ENCODE measurements at places on chromosomes 13 and 19.
A peak's percentile ranks its signal among the peaks of the same experiment; 100 is the strongest.

DNA sequence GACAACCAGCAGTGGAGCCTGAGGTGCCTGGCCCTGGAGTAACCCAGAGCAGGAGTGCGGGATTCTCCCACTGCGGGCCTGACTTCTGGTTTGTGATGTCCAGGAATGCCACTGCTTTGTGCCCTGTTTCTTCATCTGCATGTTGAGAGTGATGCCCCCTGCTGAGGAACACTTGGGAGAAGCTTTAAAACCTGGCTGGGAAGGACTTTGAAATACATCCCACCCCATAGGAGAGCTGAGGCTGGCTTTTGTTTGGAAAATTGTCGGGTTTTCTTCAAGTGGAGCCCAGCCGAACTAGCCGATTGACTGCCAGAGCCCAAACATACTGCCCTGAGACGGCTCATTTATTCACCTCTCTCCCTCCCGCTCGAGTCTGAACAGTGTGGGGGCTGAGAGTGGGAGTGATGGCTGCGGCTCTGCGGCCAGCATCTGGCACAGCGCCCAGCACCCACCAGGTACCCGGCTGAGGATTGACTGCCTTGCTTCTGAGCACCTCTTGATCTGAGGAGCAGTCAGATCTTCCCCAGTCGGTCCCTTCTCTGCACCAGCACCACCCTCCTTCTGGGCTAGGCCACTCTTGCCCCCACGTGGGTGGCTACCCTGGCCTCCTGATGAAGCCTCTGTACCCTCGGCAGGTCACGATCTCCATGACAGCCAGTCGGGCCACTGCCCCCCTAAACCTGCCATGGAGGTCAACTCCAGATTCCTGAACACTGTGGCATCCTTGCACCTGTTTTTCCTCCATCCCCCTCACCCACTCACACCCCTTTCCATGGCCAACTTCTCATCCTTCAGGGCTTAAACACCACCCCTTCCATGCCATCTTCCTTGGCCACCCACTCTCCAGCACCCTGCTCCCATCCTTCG, 148.9 kb downstream of the SIPA1L3 start:
- DNase-seq = no peak

GRCh38 chr13:66468656-66469055, 761.5 kb downstream of the PCDH9 start:
- DNase-seq = no peak

GRCh38 chr13:63463782-63464610, 2048.3 kb upstream of the PCDH20 start:
- DNase-seq = no peak

DNA sequence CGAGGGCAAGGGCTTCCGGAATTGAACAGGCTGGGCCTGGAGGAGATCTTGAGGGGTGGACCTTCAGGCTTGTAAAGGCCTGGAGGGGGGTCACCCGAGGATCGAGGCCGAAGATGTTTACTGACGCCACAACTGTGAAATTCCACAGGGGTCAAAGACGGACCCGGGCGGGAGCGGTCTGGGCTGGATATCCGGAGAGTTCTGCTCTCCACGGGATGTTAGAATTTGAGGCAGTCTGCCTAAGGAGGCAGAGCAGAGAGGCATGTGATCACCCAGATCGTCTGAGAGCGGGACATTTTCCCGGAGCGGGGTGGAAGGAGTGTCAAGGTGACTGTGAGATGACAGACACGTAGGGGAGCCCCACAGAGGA, 13.2 kb downstream of the KLHL26 start:
- peak; percentile 65 for DNase-seq

DNA sequence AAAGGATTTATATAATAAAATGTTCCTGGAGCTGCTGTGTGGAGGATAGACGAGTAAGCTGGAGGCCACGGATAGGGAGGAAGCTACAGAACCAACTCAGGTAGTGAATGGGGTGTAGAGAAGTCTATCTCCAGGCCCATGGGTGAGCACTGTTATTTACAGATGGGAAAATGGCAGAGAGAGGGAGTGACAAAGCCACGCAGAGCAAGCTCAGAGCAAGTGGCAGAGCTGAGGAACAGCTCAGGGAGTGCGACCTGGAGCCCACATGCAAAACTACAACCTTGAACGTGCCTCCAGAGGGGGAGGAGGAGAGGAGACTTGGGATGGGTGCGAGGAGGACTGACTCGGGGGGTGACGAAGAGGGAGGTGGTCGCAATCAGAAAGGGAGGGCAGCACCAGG, 13.4 kb upstream of the RSPH6A start:
- no peak for DNase-seq

DNA sequence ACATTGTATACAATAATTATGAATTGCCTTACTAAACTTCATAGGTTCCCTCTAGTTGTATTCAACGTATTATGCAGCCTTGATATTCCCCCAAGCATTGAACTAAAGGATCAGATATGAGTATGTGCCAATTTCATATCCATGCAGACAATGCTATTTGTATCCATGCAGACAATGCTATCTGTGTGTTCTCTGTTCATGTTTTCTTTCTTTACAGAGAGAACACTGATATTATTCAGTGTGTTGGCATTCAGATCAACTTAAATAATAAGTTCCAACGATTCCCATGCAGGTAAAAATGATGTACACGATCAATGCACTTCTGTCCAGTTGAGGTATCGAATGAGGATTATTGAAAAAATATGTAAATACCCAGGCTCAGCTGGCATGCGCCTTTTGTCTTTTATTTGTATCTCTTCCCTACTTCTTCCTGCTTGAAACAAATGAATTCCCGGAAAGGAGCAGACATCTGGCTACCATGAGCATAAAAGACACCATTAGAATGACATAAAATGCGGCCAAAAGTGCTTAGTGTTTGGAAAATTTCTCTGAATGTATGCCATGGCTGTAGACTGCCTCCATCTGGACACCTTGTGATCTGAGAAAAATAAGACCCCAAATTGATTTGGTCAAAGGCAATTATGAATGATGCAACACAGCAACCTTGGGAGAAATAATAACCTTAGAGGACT, 731.5 kb downstream of the SLITRK1 start:
- DNase-seq = peak; percentile 4

DNA sequence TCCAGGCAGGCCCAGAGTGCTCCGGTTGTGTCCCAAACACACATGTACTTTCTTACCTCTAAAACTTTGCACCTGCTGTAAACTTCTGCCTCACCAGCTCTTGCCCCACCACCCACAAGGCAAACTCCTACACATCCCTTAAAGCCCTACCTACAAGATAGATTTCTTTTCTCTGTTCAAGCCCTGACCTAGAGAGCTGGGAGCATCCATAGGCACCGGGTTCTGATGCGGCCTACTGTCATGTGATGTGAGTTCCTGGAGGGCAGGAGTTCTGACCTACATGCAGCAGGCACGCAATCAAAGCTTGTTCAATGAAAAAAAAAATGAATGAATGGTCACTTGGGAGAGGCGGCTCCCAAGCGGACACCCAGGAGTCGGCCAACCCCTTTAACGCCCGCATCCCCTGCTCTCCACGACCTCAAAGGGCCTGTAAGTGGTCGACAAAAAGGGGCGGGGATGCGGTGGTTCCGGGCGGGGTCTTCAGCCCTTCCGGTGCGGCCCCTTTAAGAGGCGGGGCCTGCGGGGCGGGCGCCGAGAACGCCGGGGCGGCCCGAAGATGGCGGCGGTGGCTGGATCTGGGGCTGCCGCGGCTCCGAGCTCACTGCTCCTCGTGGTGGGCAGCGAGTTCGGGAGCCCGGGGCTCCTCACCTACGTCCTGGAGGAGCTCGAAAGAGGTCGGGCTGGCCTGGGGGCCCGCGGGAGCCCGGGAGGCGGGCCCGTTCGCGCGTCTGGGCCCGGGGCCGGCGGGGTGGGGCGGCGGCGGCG, at the start of gene MAP1S:
Gene MAP1S, plus strand, starts transcription at position 534 of the 765 bp plus-strand sequence. Its CDS starts 23 bp downstream, at position 557.
- peak; percentile 92 for DNase-seq

- no peak for DNase-seq
These were observed 58.2 kb downstream of the EFNB2 start for GRCh38 chr13:106477303-106477702.

GRCh38 chr19:22052644-22053013, 345 bp downstream of the ZNF257 start:
- peak; percentile 4 for DNase-seq

GRCh38 chr13:42011601-42012350, 36.7 kb upstream of the DGKH start:
- no peak for DNase-seq

DNA sequence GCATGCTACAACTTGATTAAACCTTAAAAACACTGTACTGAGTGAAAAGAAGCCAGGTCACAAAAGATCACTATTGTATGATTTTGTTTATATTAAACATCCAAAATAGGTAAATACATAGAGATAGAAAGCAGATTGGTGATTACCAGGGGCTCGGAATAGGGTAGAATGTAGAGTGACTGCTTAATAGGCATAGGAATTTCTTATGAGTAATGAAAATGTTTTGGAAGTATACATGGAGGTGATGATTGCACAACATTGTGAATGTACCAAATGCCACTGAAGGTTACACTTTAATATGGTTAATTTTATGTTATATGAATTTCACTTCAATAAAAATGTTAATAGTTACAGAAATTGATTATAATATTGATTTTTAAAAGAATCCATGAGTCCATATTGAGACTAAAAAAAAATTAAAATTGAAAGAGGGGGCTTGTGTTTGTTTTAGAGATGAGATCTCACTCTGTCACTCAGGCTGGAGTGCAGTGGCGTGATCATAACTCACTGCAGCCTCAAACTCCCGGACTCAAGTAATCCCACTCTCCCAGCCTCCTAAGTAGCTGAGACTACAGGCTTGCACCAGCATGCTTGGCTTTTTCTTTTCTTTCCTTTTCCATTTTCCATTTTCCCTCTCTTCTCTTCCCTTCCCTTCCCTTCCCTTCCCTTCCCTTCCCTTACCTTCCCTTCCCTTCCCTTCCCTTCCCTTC, 85.1 kb downstream of the FNDC3A start:
- peak; percentile 16 for DNase-seq

DNA sequence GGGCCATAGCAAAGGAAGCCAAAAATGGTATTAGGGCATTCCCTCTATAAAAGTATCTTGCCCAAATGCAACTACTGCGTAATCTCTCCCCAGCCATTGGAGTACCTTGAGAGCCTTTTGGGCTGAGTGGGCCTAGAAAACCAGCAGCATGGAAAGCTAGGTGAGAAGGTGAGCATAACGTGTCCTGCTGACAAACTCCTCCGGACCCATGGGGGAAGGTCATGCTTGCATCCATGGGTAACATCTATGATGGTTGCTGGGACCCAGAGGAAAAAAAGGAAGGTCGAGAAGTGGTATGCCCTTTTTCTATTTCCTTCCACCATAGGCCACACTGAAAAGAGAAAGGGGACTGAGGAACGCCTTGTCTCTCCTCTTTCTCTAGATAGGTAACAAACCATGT, 57.4 kb downstream of the ZNF728 start:
- no peak for DNase-seq

- DNase-seq = peak; percentile 47
These were observed 11.8 kb downstream of the SH3GL1 start for GRCh38 chr19:4388337-4389063.

DNA sequence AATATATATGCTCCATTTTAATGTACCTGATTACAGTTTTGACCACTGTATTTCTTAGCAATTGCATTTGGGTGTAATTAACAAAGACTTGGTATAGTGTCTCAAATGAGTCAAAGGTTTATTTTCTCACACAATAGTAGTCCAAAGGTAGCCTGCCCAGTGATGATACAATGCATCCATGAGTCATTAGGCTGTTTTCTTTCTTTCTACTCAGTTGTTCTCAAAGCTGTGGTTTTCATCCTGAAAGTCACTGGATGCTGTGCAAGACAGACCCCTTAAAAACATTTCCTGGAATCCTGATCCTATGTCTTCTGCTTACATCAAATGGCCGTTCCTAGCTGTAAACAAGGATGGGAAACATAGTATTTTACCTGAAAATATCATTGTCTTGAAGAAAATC, 651.2 kb upstream of the MIR17HG start:
- peak; percentile 46 for DNase-seq

- no peak for DNase-seq
These were observed 153.6 kb upstream of the TMTC4 start for GRCh38 chr13:100828226-100828625.

DNA sequence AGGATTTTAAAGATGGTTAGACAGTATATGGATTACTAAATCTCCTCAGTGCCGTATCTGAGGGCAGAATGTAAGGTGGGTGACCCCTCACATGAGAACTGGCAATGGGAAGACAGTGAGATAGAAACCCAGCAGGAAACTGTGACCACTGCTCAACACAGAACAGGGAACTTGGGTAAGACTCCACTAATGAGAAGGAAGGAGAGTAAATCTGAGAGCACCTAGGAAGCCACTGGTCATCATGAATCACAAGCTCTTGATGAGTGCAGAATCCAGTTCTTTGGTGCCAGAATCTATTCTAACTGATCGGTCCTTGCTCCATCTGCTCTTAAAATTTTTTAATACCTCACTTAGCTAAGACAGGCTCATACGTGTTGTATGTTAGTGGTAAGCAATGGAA, 261.8 kb downstream of the KLF12 start:
- DNase-seq = no peak

GRCh38 chr13:20311022-20311421, 78.9 kb upstream of the GJB6 start:
- DNase-seq = no peak

DNA sequence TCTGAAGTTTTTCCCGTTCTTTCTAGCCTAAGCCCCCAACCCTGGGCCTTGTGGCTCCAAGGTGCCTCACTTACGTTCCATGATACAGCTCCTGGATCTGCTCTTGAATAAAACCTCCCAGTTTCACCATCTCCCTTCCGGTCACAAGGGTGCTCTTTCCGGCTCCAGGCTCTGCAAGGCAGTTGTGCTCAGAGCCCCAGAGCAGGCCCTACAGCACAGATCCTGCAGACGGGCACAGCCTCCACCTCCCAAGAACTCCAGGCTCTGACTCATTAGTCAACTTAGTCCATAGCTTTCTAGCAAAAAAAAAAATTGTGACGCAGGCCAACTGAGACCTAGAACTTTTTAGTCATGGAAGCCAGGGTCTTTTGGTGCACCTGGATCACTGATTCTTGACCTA, 33.9 kb upstream of the SLC7A10 start:
- DNase-seq = no peak

- DNase-seq = peak; percentile 26
These were observed at the start of gene MYBPC2 for GRCh38 chr19:50432221-50433028. Gene MYBPC2, plus strand, starts transcription at chr19:50432892. Its CDS starts 62 bp downstream, at chr19:50432954.

DNA sequence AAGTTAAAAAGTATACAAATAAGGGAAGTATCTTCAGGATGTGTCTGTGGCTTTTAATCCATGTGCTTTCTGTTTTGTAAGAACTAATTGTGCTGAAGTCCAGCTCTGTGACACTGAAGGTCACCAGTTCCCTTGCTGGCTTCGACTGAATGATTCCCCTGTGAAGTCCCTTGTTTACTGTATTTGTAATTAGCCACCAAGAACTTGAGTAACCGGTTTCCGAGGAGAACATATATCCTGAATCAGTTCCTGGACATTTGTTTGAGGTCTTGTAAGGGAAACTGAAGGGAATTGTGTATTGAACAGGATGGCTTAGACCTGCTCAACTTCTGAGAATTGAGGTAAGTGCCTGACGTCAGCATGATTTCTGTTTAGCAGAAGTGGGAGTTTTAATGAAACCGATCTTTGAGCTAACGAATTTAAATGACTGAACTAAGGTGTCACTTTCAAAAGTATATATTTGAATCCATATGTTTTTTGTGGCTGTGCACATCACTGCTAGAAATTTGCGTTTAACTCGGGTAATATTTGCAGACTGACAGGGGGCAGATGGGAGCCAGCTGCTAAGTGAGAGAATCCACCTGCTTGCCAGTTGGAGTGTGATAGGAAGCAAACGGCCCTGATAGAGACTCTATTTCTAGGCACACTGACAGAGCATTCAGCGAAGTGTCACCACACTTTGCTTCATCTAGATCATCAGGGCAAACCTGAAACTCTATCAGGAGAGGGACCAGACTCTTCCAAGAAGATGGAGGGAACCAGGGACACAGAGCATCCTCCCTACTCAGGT, 530.0 kb downstream of the RFC3 start:
- no peak for DNase-seq

GRCh38 chr13:49098198-49098597, 121.9 kb upstream of the MLNR start:
- DNase-seq = peak; percentile 39

- no peak for DNase-seq
These were observed 70.7 kb upstream of the TSHZ3 start for GRCh38 chr19:31419871-31420445.

All from GM03348 (cell line).